ENCODE measurements at places on chromosomes 11 and 22. TPM values are rescaled to one million over a fixed set of nuclear protein-coding genes. Genes with fewer than 3 reads are reported as not detected.
A peak's percentile ranks its signal among the peaks of the same experiment; 100 is the strongest.

Gene NXPE1
- not detected for total RNA-seq

- DNase-seq, result no peak
Measured at GRCh38 chr22:26785932-26786331, 128.5 kb downstream of the MIAT start.

Gene MOGAT2
- not detected for total RNA-seq

Gene TENM4
- total RNA-seq, result 5.5 TPM

- DNase-seq, result peak; percentile 44
Measured at GRCh38 chr11:108221371-108221770, 1.1 kb downstream of the NPAT start.

Gene SLC35E4
- 7.6 TPM for total RNA-seq

DNA sequence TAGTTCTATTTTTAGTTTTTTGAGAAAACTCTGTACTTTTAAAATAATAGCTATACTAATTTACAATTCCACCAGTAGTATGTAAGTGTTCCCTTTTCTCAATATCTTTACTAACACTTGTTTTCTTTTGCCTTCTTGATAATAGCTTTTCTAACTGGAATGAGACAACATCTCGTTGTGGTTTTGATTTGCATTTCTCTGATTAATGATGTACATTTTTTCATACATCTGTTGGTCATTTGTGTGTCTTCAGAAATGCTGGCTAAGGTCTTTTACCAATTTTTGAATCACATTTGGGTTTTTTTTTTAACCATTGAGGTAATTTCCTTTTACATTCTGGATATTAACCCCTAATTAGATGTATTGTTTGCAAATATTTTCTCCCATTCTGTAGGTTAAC is 258.9 kb downstream of the DYNC2H1 start:
- DNase-seq, result no peak
